Vagina (tissue), 2 donors: ENCODE measurements at places on chromosomes 6 and 20. TPM values are rescaled to one million over a fixed set of nuclear protein-coding genes. Genes with fewer than 3 reads are reported as not detected.

BPIFB4 gene
- not detected for total RNA-seq

KIAA0408 gene
- 4.7 TPM for total RNA-seq

- no peak for DNase-seq
Measured at GRCh38 chr6:53556986-53557715, 12.2 kb upstream of the GCLC start.

- DNase-seq, result no peak
Measured at GRCh38 chr6:71197780-71198179, 90.8 kb upstream of the OGFRL1 start.

SH3BGRL2 gene
- total RNA-seq, result 38.3 TPM

PTCRA gene
- not detected for total RNA-seq

KIF25 gene
- not detected for total RNA-seq

MCM8 gene
- 2.5 TPM for total RNA-seq

DNA sequence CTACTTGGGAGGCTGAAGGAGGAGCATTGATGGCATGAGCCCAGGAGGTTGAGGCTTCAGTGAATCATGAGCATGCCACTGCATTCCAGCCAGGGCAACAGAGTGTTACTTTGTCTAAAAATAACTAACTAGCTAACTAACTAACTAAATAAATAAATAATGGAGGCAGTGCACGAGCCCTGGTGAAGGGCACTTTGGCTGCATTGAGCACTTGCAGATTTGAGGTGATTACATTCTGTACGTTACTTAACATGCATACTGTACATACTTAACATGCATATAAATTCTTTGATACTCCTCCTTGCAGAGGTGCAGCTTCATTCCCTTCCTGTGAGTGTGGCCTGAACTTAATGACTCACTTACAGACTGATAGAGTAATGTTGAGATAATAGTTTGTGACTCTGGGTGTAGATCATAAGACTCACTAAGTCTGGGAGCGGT lies 10.7 kb downstream of the HLA-A start:
- no peak for DNase-seq

- DNase-seq, result no peak
Measured at GRCh38 chr6:117915846-117916245, 8.8 kb downstream of the SLC35F1 start.

COL9A3 gene
- 1.2 TPM for total RNA-seq

SYTL3 gene
- total RNA-seq, result 10.8 TPM

PTCHD4 gene
- total RNA-seq, result not detected

PDYN gene
- total RNA-seq, result not detected

DNA sequence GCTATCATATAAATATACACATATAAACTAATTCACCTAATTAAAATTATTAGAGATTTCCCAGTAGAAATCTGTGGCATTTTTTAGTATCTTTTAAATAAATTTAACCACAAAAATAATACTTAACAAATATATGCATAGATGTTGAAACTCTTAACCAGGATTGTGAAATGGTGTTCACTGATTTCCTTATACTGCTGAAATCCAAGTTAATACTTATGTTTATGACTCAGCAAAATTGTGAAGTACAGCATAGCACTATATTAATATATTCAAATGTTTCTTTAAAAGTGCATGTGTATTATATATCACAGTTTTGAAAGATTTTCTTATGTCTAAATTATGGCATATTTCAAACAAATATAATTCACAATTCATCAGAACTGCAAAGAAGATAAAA lies 328.2 kb upstream of the MANEA start:
- no peak for DNase-seq

DNA sequence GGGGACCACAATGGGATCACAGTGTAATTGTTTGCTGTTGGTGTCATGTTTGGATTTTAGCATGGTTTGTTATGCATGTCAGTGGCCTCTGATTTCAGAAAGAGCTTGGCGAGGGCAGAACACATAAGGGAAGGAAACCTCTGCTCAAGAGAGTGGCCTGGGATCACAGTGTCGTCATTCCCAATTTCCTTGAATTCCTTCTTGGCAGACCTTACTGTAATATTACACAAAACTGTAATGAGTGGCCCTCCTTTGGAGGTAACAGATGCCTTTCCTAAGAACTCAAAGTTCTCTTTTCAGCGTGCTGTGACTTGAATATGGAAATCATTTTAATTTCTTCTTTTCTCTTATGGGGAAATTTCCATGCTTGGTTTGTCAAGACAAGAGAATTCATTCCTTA lies 46.9 kb downstream of the JAG1 start:
- no peak for DNase-seq

GRCh38 chr6:133203344-133203697 lies 37.8 kb upstream of the EYA4 start:
- no peak for DNase-seq

GRCh38 chr6:168182908-168183612 lies 104.0 kb upstream of the FRMD1 start:
- peak; percentile 55 for DNase-seq

TOX2 gene
- total RNA-seq, result 5.2 TPM

GGT7 gene
- total RNA-seq, result 18.9 TPM

- DNase-seq, result no peak
Measured at GRCh38 chr20:25274481-25274880, 26.6 kb downstream of the PYGB start.

- no peak for DNase-seq
Measured at GRCh38 chr6:12472601-12473038, 182.5 kb downstream of the EDN1 start.

CCM2L gene
- 8.6 TPM for total RNA-seq

GRCh38 chr6:72787391-72788031 lies 165.6 kb downstream of the KCNQ5 start:
- DNase-seq, result no peak

NKX2-2 gene
- total RNA-seq, result not detected
